ENCODE measurements at places on chromosomes 1 and 21.
A peak's percentile ranks its signal among the peaks of the same experiment; 100 is the strongest.

DNA sequence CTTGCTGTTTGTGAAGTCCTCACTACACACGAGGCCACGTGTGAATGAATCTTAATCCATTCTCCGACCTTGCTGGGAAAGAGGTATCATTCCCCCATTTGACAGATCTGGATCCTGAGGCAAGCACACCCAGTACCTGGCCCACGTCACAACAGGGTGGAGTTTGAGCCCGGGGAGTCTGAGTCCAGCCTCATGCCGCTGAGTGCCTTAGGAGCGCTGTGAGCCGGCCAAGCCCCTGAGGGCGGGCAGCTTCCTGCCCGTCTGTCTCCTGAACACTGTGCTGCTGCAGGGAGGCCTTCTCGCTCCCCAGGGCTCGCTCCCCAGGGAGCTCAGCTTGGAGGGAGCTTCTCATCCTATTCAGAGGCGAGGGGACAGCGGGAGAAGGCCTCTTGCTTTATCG lies 29.7 kb downstream of the SLC45A1 start:
- no peak for DNase-seq

GRCh38 chr1:57485643-57486042 lies 61.8 kb upstream of the DAB1 start:
- DNase-seq: no peak

DNA sequence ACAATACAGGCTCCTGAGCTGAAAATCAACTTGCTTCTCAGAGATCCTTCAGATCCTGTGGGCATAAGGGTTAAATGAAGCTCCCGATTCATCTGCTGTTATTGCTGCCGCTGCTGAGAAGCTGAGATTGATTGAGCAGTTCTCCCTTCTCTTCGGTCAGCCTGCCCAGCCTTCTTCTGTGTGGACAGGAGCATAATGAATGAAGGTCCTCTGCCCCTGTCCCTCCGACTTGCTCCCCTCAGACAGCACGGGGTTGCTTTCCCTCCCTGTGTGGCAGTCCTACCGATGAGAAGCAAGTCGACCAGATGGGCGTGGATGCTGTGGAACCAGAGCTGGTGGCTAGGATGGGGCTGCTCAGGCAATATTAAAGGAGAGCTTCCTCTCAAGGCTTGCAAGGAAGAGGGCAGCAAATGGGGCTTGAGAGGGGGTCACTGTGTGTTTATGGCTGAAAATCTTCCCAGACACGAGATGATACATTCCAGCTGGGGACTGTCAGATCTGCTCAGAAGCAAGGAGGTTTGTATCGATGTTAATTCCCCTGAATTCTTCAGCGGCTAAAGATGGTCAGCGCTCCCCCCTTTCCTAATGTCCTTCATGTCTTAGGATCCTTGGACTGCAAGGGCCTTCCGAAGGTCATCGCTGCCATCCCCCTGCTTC lies 63.9 kb upstream of the GOLT1A start:
- no peak for DNase-seq

GRCh38 chr1:229043115-229043514 lies 227.8 kb upstream of the RAB4A start:
- DNase-seq: no peak

DNA sequence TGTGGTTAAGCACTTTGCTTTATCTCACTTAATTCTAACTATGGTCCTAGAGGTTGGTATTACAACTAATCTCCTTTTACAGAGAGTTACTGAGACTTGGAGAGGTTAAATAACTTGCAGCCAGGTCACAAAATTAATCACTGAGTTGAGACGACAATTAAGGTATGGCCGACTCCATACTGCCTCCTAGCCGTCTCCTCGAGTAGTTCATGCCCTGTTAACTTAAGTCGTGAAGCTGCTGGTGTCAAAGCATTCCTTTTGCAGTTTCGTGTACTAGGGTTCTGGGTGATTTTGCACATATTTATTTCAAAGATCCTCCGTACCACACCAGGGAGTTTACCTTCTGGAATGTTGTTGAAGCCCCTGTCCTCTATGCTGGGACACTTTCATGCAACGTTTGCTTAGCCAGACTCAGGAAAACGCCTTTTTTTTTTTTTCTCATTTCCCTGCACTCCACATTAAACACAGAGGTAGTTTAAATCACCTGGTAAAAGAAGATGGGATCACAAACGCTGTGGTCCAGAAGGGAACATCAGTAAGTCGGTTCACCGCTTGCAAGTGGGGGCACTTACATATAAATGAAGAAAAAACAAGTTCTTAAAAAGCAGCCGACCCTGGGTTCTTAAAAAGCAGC lies 570 bp upstream of the NEK7 start:
- peak; percentile 83 for DNase-seq

DNA sequence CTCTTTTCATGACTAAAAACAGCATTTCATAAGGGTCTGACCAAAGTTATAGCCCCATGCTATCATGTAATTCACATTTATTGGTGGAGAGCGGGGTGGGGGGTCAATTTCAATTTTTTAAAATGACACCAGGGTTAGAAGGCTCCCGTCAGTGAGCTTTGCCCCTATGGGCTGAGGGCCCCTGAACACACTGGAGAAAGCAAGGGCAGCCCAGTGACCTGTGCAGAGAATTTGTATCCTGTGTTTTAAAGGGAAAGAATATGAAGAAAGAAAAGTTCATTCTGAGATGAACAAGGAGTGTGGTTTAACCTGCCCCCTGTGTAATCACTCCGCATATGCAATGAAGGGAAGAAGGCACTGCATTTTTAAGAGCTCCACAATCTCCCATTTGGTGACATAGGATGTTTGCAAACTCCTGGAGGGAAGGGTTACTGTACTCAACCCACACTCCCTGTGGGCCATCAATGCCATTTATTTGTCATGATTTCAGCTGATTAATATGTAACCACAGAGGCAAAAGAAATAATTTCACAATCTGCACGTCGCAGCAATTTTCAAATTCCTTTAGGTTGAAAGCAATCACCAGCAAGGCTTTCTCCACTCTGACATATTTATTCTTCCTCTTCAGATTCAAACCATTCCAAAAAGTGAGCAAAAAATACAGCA lies 95.6 kb downstream of the ZNF281 start:
- DNase-seq: no peak

DNA sequence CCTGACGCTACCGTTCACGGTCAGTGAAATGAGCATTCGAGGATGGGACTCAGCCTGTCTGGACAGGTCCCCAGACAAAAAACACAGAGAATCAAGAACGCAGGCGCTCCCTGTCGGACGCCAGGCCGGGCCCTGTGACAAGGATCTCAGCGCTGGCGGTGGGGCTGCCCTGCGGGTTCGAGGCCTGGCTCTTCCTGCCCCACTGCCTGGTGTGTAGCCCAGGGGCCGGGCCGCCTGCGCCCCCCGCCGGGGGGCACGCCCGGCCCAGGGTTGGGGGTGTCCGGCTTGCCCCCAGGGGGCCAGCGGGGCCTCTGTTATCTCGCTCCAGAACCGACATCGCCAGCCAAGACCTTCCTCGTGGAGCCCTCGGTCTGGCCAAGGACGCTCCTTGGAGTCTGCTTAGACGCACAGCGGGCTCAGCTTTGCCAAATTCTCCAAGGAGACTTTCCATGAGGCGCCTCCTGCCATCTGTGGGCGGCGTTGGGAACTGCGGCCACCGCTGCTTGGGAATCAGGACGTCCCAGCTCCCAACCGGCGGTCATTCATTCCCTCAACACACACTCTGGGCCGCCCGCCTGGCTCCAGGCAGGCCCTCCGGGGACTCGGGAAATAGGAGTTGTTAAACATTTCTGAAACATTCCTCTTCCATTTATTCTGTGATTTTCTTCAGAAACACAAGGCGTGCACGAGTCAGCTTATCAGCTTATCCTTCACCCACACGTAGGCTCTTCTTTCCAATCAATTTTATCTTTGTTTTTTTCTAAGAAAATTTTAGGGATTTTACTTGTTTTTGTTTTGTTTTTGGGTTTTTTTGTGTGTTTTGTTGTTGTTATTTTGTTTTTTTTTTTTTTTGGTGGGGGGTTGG lies 11.3 kb upstream of the RIPK4 start:
- peak; percentile 96 for DNase-seq

GRCh38 chr1:36872858-36873257 lies 161.5 kb downstream of the GRIK3 start:
- peak; percentile 34 for DNase-seq

GRCh38 chr1:84797603-84798002 lies 95.4 kb downstream of the LPAR3 start:
- DNase-seq: no peak

DNA sequence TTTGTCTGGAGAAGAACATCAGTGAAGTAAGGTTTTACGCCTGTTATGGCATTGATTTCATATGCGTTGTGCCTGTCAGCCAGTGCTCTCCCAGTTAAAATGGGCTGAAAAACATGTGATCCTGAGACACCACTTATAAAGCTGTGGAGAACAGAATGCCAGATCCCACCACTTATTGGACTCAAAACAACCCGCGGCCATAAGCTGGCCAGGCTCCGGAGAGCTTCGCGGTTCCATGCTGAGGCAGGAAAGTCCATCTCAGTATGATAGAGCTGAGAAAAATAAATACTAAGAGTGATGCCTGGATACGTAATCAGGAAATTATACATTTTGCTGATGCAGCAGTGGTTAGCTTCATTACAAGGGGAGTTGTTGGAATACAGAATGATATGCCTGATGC lies 5.1 kb downstream of the APOBEC4 start:
- DNase-seq: no peak

DNA sequence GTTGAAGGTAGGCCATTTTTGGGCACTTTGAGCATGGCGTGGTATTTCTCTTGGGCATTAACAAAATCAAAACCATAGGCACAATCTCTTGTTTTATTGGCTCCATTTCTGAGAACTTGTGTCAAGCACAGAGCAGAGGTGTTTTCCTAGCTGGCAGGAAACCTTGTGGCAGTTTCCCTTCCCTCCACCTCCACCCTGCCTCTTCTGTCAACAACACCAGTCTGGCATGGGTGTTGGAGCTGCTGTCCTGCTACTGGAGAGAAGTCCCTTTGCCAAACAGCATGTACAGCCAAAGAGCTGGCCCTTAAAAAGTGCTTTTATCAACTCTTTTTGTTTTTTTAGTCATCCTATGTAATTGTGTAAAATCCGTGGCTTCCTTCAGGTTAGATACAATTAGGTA lies 16.0 kb downstream of the ATP1A1 start:
- no peak for DNase-seq

DNA sequence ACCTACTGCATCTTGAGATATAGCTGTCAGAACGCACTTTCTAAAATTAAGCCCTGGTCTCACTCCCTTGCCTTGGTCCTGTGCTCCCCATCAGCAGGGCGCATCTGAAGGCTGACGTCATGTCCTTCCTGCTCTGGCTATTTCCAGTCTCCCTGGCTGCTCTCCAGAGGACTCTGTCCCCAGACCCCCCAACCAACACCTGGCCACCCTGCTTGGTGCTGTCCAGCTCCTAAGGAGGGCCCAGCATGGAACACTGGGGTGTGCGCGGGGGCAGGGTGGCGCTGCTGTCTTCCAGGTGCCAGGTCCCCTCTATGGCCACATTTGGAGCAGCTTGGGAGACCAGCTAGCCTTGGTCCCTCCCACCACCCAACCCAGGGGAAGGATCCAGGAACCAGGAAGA lies 8.3 kb downstream of the TNNT2 start:
- DNase-seq: no peak

All from posterior vena cava (tissue), 2 donors.